ENCODE measurements at places on chromosomes 7 and 10.

GRCh38 chr10:119023553-119023868 lies 6.0 kb upstream of the NANOS1 start:
- no peak for DNase-seq

DNA sequence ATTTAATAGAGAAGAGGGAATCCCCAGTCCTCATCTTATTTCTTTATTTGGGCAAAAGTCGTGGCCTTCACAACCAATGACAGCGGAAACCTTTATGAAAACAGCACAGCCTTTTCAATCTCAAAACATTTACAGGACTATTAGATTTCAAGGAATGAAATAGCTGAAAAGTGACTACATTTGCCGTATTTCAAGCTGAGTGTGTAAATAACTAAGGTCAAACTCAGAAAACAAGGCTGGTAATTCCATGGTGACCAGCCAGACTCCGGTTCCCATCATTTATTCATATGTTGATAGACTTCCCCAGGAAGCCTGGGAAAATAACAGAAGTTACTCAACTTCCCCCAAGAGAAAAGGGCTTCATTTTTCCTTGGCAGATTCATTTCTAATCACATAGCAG lies 457.3 kb upstream of the NFE2L3 start:
- DNase-seq, result no peak

GRCh38 chr10:117541405-117541908 lies 1.1 kb upstream of the EMX2 start:
- DNase-seq, result peak; percentile 95

DNA sequence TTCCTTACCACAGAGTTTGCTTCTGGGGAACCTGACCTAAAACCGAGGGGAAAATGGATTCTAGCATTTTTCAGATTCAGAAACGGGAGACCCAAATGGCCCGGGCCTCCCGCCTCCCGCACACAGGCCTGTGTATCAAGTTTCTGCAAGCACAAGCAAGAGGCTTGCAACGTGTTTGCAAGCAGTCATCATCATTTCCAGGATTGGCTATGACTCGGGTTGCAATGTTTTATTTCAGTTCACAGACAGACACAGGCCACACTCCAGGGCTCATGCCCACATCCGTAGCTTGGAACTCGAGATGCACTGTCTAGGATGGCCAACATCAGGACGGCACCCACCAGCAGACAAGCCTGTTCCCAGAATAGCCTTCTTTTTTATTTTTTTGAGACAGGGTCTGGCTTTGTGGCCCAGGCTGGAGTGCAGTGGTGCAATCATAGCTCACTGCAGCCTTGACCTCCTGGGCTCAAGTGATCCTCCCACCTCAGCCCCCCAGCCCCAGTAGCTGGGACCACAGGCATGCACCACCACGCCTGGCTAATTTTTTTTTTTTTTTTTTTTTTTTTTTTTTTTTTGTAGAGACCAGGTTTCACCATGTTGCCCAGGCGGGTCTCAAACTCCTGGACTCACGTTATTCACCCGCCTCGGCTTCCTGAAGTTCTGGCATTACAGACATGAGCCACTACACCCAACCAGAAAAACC lies 68.1 kb upstream of the FOXK1 start:
- peak; percentile 77 for DNase-seq

- DNase-seq, result no peak
These were observed 70.8 kb downstream of the OAT start for GRCh38 chr10:124347956-124348355.

GRCh38 chr7:42672339-42672999 lies 239.4 kb downstream of the C7orf25 start:
- peak; percentile 4 for DNase-seq

GRCh38 chr10:102758240-102758932 lies 14.6 kb downstream of the WBP1L start:
- DNase-seq, result no peak

GRCh38 chr10:31098046-31098445 lies 66.4 kb upstream of the ZNF438 start:
- DNase-seq, result no peak

DNA sequence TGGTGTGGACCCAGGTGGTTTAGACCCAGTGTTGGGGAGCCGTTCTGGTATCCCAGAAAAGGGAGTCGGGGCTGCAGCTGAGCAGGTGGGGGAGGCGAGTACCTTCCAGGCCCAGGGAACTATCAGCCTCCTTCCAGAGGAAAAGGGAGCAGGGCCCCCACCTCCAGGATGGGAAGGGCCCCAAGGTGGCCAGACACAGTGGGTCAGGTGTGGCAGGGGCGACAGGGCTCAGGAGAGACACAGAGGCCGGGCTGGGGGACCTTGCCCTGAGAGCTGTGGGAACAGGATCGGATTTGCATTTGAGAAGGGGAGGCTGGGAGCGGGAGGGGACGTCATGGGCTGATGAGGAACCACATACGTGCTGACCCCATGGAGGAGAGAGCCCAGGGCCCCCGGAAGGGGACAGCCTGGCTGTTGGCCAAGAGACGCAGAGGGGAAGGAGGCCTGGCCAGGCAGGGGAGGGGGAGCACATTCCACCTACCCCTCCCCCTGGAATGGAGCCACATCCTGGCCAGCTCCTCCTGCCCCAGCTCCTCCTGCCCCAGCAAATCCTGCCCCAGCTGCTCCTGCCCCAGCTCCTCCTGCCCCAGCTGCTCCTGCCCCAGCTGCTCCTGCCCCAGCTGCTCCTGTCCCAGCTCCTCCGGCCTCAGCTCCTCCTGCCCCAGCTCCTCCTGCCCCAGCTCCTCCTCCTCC lies 9.7 kb upstream of the TTYH3 start:
- no peak for DNase-seq

DNA sequence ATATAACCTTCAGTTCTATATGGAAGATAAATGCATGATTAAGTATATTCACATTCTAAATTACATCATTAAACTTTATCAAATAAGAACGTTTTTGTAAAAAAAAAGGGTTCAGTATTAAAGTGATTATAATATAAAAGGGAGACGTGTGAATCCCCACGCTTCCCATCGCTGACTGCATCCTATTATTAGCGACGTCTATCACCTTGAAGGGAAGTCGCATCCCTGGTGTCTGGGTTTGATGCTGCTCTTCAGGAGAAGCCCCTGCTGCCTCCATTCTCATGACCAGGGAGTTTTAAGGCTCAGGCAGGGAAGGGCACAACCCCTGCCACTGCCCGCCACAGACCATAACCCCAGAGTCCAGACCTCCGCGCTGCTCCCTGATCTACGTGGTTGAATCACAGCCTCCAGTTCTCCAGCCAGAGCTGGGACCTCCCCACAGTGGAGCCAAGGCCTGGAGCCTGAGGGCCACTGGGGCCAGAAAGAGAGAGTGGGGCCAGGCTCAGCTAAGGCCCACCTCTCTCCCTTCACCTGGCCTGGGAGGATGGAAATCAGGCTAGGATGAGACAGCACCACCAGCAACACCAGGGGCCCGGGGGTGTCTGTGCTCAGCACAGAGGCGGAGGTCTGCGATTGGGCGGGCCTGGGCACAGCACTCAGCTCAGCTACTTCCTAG lies 130.6 kb downstream of the TCERG1L start:
- no peak for DNase-seq

- DNase-seq, result no peak
These were observed 15.4 kb upstream of the GRB10 start for GRCh38 chr7:50798126-50798525.

GRCh38 chr7:7956531-7957128 lies 12.0 kb upstream of the GLCCI1 start:
- peak; percentile 55 for DNase-seq

DNA sequence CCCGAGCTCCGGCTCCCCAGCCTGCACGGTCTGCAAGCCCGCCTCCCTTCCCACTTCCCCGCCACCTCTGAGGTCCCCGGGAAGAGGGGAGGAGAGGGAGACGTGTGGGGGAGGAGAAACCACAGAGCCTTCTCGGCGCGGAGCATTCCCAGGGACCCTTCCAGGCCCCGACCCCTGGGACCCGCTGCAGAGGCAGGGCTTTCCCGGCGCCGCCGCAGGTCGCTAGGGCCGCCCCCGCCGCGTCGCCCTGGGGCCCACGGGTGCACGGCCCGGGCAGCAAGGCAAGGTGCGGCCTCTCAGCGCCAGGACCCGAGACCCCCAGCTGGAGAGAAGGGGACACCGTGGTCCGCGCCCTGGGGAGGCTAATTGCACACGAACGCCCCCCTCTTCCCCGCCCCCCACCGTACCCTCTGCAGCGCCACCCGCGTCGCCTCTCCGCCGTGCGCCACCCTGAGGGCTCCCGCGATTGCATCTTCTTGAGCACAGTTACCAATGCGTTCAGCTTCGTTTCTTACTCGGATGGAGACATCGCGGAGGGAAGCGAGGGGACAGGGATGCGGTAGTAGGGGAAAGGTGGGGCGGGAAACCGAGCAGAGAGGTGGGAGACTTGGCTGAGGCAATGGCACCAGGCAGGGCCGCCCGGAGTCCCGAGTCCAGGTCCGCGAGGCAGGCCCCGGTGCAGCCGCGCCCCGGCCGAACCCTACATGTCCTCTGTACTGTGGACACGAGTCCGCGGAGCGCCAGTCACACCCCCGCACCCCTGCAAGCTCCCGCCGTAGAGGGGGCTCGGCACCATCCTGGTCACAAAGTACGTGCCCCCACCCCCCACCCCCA lies 28.9 kb downstream of the SKIDA1 start:
- DNase-seq, result no peak

- DNase-seq, result no peak
These were observed 4.1 kb downstream of the COL1A2 start for GRCh38 chr7:94398841-94399240.

- DNase-seq, result no peak
These were observed 19.5 kb downstream of the KCNH2 start for GRCh38 chr7:150958597-150958996.

GRCh38 chr7:127594490-127594889 lies 954 bp downstream of the FSCN3 start:
- DNase-seq, result no peak

DNA sequence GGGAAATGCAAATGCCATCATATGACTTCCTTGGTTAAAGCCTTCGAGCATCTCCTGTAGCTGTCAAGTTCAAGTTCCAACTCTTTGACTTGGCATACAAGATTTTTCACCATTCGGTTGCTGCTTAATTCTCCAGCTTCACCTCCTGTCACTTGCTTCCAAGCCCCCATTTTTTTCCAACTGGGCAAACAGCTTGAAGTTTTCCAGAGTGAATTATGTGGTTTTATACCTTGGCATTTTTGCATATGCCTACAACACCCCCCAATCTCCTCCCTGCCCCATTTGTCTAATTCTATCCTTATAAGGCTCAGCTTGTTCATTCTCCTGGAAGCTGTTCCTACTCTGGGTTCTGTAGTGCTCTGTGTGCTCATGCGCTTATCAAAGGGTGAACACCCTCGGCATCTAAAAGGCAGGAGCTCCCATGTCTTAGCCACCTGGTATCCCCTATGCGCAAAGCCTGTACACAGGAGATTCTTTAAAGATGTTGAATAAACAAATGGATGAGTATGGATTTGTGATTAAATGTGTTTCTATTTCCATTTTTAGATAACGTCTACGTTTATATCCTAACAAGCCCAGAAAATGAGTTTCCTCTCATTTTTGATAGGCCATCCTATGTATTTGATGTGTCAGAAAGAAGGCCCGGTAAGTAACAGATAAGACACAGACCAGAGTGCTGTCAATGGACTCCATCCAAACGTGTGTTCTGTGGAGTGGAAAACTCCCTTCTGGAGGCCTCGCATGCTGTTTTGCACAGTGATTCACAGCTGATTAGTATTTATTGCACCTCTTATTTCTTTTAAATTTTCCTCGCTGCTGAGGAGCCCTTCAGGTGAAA lies 52.5 kb downstream of the CDHR3 start:
- no peak for DNase-seq

- no peak for DNase-seq
These were observed 7.7 kb downstream of the GIGYF1 start for GRCh38 chr7:100686201-100686821.

DNA sequence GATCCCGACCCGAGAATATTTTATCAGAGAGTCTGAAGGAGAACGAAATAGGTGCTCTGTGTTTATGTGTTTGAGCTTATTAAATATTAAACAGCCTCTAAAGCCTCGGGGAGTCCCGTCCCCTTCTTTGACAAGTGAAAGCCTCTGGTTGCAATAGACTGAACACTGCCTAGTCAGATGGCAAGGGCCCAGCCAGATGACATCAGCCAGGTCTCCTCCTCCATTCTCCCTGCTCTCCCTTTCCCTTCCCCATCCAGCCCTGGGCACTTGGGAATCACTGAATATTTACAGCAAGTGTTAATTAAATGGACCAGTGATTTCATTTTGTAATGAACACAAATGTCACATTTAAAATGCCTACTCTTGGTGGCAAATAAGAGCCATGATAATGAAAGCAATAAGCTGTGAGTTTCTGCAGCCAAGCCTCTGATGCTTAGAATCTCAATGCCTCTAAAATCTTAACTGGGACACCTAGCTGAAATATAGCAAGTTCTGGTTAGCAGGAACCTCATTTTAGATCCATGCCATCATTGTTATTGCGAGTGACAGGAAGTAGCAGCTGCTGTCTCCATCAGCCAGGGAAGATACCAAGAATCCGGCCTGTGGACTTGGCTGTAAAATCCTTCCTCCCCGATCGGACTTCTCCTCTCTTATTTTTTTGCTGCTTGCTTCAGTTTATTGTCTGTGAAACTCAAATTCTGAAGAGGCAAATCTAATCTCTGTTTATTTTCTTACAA lies 202.1 kb downstream of the PRPF18 start:
- peak; percentile 65 for DNase-seq

DNA sequence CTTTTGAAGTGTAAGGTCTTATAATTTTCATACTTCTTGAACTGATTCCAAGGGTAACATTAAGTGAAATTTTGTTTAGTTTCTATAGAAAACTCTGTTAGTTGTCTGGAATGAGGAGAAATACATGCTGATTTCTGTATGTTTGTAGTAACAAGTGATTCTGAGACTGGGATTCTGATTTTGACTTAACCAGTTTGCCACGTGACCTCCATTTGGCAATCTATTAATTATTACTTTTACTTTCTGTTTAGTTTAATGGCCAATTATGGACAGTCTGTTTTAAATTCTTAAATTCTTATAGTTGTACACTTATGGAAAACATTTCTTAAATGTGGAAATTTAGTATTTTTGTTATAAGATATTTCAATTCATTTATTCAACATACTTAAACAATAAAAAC lies 163.1 kb downstream of the ADK start:
- peak; percentile 17 for DNase-seq

- no peak for DNase-seq
These were observed 404.6 kb upstream of the NRP1 start for GRCh38 chr10:33739031-33739430.

DNA sequence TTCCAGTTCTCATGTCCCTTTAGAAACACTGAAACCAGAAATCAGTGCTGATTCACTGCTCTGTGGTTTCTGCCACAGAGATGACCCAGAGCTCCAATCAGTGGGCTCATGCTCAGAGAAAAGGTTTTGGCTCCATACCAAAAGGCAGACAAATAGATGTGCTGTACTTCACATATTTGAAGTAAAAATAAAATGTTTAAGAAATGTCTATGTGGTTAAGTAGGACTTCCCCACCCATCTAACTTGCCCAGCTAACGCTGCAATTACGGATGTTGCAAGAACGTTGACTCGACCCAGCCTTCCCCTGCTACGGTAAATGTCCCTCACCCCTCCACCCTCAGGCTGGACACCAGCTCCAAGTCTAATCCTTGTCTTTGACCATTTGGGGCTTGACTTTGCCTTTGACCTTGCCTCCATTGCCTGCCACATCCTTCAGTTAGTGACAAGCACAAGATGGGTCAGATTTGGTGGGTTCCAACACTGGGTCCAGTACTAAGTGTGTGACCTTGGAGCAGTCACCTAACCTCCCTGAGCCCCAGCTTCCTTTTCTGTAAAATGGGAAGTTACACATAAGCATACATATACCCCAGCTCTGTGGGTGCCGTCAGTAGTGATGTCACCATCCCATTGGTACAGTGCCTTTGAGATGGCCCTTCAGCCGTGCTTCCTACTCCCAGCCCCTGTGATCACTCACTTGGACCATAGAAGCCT lies 95.8 kb downstream of the CHST15 start:
- DNase-seq, result peak; percentile 98
